Neural crest cell (in vitro differentiated cells): ENCODE measurements at places on chromosomes 6 and 20. TPM values are rescaled to one million over a fixed set of nuclear protein-coding genes. Genes with fewer than 3 reads are reported as not detected.
A peak's percentile ranks its signal among the peaks of the same experiment; 100 is the strongest.

Gene TRIM15
- not detected in 2 replicates for total RNA-seq

DNA sequence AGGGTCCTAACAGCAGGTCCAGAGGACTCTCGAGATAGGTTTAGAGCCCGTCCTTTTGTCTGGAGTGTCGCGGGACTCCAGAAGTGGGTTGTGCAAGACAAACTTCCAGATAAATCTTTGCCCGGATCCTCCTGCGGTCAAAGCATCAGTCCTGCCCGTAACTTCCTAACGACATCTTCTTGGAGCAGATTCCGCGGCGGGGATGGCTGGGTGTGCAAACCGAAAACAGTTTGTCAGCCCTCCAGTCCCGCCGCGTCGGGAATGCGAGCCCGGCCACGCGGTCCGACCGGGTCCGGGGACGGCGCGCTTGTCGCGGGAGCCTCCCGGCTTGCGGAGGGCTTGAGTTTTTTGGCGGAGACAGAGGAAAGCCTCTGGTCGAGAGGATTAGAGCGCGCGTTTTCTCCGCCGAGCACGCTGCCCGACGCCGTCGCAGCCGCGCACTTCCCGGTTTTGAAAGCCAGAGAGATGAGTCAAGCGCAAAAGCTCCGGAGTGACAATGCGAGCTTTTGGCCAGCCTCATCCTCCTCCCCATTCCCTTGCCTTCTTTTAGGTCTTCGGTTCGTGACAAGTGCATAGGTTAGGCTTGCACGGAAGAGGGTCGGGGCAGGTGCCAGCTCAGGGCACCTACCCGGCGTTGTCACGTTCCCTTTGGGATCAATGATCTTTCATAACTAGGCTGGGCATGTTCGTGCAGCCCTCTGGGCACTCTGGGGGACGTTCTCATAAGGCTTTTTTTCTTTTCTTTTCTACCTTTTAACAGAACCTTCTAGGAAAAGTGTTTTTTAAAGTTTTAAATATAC, 91.3 kb upstream of the PRDM1 start:
- DNase-seq: peak; percentile 37

DNA sequence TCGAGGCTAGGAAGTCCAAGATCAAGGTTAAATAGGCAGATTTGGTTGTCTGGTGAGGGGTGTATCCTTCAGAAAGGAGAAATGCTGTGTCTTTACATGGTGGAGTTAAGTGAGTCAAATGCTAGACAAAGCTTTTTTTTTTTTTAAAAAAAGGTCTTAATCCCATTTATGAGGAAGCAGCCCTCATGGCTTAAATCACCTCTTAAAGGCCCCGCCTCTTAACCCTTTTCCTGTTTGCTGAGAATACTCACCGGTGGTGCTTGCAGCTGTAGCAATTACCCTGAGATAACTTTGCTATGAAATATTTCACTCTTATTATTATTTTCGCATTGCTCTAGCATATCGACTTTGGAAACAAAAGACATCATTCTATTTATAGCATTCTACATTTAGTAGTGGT, 30.8 kb downstream of the FBXO30 start:
- no peak for DNase-seq

GRCh38 chr20:15320941-15321340, 983.5 kb upstream of the FLRT3 start:
- DNase-seq: no peak

Gene MAPK13
- total RNA-seq: 2.0 TPM in 2 replicates

DNA sequence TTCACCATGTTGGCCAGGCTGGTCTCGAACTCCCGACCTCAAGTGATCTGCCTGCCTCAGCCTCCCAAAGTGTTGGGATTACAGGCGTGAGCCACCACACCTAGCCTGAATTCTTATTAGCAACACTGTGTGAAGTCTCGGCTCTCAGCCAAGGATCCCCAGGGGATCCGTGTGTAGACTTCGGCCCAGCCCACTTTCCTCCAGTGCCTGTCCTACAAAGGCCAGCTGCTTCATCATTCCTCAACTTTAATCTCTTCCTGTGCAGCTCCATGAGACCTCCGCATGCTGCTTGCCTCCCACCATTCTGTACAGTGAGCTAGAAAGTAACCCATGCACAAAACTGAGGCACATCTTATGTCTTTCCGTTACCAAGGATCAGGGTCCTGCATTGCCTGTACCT, 71.8 kb downstream of the SAMD3 start:
- DNase-seq: no peak

DNA sequence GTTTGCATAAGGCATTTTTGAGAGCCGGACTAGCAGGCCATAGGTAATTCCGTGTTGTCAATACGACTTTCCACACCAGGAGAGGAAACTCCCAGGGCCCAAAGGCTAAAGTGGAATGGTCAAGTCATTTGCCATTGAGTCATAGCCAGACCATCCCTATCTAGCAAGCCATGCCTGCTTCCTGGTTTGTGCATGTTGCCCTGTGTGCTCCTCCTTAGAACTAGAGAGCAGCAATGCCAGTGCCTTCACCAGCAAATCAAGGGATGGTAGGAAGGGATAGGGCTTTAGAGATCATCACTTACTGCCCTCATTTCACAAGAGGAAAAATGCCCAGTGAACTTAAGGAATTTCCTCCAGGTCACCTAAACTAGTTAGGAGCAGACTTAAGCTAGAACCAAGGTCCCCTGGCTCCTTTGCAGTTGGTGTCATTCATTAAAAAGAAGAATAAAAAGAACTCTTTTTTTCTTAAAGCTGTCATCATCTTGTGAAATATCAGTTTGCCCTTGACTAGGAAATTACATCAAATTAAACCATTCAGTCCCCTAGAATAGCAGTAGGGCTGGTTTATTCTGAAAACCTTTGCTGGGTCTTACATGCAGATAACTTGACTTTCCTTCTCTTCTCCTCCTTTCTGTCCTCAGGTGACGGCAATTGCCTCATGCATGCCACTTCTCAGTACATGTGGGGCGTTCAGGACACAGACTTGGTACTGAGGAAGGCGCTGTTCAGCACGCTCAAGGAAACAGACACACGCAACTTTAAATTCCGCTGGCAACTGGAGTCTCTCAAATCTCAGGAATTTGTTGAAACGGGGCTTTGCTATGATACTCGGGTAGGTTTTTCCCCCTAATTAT, 7.4 kb downstream of the TNFAIP3 start:
- no peak for DNase-seq

Gene HDGFL1
- not detected in 2 replicates for total RNA-seq

DNA sequence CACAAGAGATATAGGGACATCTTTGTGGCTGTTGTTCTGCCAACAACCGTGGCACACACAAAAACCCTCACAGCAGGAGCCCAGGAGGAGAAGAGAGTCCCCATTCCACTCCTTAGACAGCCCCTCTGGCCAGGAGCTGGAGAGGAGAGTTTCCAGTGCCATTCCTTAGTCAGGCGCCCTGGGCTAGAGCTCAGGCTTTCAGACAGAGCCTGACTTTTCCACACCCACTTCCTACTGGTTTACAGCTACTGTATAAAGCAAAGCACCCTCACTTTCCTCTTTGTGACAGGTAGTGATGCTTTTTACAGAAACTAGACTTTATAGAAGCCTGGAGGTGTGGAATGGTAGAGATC, 145.9 kb downstream of the SYCP2 start:
- DNase-seq: no peak

DNA sequence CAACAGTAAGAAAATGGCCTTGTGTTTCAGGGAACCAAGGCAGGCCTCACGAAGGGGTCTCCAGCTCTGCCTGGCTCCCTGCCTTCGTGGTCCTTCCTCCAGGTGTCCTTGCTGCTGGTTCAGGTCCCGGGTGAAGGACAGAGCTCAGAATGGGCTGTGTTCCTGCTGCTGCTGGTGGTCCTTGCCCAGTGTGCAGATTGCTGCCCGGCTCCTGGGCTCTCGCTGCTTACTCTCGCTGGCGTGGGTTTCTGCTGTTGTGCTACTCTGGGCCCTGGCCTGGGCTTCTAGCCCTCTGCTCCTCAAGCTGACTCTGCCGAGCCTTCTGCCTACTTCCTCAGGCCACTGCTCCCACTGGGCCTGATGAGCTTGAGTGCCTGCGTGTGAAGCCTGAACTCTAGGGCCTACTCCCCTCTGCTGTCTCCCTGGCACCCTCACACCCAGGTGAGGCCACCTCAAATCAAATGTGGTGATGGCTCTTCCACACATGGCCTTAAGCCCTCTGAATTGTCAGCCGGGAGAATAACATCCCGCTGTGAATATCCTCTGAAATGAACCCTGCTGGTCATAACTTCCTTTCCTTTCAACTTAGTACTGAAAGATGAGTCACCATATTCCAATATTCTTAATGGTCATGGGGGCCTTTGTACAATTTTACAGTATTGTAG, 171.6 kb downstream of the FOXC1 start:
- DNase-seq: no peak

GRCh38 chr20:47487175-47487917, 14.3 kb upstream of the NCOA3 start:
- no peak for DNase-seq

DNA sequence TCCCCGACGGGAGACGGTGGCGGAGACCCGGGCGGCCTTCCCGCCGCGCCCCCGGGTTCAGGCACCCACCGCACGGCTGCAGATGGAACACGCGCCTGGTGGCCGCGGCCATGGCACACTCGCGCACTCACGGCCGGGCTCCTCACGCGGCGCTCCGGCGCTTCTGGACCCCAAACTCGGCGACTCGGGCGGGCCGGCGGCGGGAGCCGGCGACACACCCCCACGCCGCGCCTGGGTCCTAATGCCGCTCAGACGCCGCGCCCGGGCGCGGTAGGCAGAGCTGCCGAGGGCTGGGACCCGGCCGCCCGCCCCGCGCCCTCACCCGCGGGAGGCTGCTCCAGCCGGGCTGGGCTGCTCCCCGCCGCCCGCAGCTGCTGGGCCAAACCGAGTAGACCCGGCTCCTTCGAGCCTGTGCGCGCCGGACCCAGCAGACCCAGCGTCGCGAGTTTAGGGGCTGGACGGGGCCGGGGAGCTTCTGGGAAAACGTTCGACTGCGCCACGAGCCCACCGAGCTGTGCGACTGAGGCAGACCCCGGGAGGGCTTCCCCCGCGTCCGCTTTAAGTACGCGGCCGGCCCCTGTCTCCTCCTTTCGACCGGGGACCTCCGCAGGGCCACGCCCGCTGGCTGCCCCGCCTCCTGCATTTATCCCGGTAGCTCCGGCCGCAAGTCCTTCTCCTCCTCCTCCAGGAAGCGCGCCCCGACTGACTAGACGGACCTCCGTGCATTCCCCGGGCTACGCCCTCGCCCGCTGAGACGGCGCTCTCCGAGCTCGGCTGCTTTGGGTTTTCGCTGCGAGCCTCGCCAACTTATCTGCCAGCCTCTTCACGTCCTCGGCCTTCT, at the start of gene SLC4A11:
TSS of gene SLC4A11 (minus strand) at position 165 of the 841 bp plus-strand sequence. CDS start at position 112, 53 bp downstream.
- peak; percentile 22 for DNase-seq

DNA sequence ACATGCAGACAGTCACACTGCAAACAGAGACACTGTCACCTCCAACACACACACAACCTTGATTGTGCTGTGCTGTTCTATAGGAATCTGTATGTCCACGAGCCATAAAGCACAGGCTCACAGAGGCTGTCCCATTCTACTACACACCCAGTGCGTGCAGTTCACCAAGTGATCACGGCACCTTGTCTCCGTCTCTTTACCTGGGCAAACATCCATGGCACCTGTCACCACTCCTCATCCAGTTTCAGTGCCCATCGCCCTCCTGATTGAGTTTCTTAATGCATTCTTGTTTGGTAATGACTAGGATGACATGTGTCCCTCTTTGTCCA, 65.8 kb upstream of the STMND1 start:
- no peak for DNase-seq

- peak; percentile 79 for DNase-seq
Measured at GRCh38 chr20:49534255-49534712, 33.7 kb downstream of the PTGIS start.

DNA sequence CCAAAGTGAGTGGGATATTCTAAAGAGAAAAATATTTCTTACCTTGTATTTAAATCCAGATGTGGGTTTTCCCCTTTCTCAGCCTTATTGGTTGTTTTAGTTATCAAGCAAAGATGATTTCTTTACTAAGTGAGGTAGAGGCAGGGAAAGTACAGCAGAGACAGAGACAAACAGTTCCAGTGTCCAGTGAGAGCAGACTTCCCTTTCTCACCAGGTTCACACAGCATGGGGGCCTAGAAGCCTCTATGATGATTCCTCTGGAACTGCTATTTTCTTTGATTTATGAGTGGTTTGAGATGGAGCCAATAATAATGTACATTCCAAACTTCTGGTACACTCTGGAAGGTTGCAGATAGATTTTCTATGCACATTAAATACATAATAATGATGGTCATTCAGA, 234.0 kb upstream of the MARCKS start:
- DNase-seq: no peak

GRCh38 chr6:29424168-29424567, 9.4 kb downstream of the OR12D1 start:
- DNase-seq: no peak

- no peak for DNase-seq
Measured at GRCh38 chr6:92329208-92329847, 1090.0 kb downstream of the EPHA7 start.

DNA sequence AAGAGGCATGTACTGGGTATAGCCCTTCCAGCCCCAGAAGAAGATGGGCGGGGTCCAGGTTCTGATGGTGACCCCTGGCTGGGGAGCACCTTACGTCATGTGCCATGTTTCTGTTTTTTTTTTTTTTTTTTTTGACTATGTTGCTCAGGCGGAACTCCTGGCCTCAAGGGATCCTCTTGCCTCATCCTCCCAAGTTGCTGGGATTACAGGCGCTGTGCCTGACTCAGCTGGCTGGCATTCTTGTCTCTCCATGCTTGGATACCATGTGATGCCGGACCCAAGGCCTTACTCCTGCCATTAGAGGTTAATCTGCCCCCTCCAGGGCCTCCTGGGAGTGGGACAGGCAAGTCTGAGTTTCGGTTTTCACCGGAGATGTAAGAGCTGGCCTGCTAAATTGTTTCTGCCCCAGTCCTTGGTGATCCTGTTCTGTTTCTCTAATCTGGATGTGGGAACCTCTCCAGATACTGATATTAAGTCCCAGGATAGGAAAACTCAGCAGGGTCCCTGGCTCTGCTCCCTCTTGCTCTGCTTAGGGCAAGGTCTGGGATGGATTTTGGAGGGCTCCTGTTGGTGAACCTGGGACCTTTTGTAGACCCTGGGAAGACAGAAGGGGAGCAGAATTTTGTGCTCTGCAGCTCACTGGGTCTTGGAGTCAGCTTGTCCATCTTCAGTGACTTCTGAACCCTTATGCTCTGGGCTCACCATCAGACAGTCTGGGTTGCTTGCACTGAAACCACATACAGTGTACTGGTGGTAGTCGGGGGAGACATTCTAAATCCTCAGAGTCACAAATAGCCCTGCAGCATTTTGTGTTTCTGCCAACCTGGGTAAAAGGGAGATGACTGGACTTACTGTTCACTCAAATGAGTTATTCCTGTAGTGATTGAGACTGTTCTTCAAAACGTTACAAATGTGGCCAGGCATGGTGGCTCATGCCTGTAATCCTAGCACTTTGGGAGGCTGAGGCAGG, 45.1 kb downstream of the PTK7 start:
- no peak for DNase-seq

Gene LRRC73
- total RNA-seq: 2.1 and 2.7 TPM in 2 replicates
